PC-9 (cell line): ENCODE measurements at places on chromosomes 7 and 10.

- DNase-seq, result no peak
These were observed 179.2 kb upstream of the ZMIZ1 start for GRCh38 chr10:78889536-78890063.

DNA sequence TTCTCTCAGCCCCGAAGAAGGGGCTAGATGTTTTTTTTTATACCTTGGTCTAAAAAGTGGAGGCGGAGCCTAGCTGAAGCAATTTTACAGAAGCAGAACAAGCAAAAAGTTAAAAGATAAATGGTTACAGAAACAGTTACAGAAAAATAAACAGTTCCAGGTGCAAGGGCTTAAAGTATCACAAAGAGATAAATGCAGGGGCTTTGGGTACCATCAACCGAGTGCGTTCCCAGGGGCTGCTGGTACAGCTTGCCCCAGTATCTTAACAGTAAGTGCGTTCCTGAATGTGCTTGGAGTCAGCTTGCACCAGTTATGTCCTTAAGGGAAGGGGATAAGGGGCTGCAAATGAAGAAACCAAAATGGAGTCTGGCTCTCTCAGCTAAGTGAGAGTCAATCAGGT, 173.9 kb upstream of the MBL2 start:
- no peak for DNase-seq

GRCh38 chr7:47537716-47538675, 43.9 kb downstream of the TNS3 start:
- no peak for DNase-seq

DNA sequence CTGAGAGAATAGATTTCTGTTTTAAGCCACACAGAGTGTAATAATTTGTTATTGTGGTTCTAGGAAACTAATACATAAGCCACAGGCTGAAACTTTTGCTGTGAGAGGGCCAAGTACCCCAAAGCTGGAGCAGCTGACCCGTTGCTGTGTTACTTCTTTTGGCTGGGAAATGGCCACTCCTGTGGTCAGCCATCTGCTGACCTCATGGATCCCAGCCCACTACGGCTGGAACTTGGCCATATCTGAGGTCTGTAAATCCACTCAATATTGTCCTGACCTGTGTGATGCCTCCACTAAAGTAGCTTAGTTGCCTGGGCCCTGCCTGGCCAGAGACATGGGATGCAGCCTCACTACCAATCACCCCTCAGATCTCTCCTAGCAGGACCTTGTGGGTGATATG, 17.4 kb upstream of the LOXL4 start:
- DNase-seq, result no peak

DNA sequence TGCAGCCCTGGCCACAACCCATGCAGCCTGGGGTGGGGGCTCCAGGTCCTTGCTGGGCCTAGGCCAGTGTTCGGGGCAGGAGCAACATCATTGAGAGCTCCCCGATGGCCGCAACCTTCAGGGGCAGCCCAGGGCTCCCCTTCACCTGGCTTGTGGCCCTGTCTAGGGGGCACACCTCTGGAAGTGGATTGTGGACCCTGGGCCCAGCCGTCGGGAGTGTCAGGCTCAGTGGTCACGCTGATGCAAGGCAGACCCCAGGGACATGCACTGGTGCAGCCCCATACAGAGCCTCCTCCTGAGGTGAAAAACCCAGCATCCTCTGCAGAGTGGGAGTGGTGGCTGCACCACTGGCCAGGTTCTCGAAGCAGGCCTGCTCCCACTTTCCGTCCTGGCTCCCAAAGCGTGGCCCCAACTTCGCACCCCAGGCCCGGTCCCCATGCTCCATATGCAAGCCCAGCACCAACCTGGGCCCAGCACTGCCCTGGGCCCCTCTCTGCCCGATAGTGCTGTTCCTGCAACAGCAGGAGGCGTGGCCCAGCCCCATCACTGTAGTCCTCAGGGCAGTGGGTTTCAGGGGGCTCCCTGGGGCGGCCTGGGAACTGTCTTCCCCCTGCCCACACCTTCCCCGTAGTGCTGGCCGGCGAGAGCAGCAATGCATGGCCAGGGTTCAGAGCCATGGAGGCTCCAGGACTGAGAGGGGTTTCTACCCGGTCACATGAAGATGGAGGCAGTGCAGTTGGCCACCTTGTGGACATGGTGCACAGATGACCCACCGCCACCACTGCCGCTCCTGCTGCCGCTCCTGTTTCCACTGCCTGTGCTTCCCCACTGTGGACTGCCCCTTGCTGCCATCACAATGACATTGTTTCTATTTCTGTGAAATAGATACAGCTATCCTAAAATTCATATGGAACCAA, 303.9 kb upstream of the NRG3 start:
- DNase-seq, result no peak

DNA sequence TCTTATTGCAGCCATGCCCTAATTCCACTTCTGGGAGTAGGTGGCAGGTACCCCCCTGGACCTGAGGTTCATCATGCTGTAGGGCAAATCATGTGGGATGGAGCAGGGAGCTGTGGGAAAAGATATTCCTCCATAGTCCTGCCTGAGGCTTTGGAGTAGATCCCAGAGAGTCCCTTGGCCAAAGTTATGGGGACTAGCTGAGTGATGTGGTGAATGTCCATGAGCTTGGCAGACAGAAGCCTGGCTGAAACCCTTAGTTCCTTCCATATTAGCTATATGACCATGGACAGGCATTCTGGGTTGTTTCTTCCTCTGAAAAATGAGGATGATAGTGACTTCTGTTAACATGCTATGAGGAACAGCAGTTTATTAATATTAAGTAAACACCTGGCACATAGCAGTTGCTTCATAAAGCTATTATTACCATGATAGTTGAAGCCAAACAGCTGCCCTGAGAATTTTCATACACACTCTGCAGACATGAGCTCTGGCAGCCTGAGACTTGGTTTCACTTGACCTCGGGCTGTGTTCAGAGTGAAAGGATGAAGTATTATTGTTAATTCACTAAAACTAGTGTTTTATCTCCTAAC, 15.0 kb upstream of the IMPDH1 start:
- no peak for DNase-seq

- DNase-seq, result no peak
These were observed 30.0 kb downstream of the DNAJC12 start for GRCh38 chr10:67807855-67808456.

DNA sequence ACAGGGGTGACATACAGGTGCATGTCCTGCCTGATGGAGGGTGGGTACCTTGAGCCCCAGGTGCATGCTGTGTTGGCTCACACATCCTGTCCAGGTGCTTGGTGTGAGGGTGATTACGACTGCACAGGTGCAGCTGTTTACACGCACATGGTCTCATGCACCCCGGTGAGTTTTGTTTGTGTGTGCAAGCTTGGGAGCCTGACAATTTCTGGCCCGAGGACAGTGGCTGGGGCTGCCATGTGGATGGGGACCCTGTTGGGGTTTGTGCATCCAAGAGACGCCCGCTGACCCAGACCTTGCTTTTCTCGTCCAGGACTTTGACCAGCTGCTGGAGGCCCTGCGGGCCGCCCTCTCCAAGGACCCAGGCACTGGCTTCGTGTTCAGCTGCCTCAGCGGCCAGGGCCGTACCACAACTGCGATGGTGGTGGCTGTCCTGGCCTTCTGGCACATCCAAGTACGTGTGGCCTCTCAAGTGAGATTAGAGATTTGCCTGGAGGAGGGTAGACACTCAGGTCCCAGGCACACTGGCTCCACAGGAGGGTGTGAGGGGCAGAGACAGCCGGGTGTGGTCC, 61.7 kb downstream of the PRF1 start:
- DNase-seq, result no peak
